ENCODE measurements at places on chromosomes 3 and 15. TPM values are rescaled to one million over a fixed set of nuclear protein-coding genes. Genes with fewer than 3 reads are reported as not detected.

ATOSA gene
- 37.4 TPM for total RNA-seq

P2RY14 gene
- 8.9 TPM for total RNA-seq

AHSG gene
- total RNA-seq: 1.5 TPM

ZBTB20 gene
- total RNA-seq: 57.4 TPM

DISP2 gene
- total RNA-seq: 13.3 TPM

SCN11A gene
- total RNA-seq: 1.0 TPM

COL6A5 gene
- 0.06 TPM for total RNA-seq

CLDN16 gene
- 0.50 TPM for total RNA-seq

EDC3 gene
- total RNA-seq: 16.5 TPM

RHCG gene
- 0.79 TPM for total RNA-seq

PLCB2 gene
- total RNA-seq: 12.0 TPM

- DNase-seq: no peak
- peaks cover 94% of the 10 kb centered on the region for H3K36me3 ChIP-seq
- H3K27ac ChIP-seq: no peak overlapping the region
- no peak overlapping the region for H3K4me3 ChIP-seq
- H3K27me3 ChIP-seq: no peaks in the 10 kb centered on the region
Observed at GRCh38 chr3:9682096-9682495, 21.5 kb upstream of the CPNE9 start.

- no peak for DNase-seq
- H3K4me1 ChIP-seq: peaks cover 4% of the 10 kb centered on the region
- H3K27ac ChIP-seq: no peak overlapping the region
- no peak overlapping the region for H3K4me3 ChIP-seq
- no peaks in the 10 kb centered on the region for H3K27me3 ChIP-seq
Observed at GRCh38 chr15:67937153-67937761, 97.4 kb upstream of the RNU6-1 start.

DNA sequence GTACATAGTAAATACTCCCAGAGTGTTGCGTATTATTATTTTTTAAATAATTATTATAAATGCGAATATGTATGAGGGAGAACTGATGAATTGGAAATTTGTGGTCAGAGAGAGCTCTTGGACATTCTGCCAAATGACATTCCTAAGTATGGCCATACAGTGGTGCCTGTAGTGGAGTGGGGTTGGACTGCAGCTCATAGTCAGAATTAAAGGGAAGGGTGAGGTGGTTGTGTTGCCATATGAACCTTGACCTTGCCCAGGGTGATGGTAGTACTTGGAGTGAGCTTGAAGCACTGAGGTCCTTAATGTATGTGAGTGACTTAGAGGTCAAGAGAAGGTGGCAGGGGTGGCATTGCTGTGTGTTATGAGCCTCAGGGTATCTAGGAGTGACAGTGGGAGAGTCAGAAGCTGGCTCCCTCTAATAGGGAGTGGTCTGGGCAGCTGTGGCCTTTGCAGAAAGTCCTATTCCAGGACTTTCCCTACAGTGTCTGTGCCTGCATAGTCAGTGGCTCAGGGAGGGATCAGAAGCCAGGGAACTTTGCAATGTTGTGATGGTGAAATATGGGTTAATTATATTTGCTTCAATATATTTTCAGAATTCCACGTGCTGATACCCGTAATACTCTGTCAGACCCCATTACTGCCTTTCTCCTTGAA lies 26.2 kb downstream of the PDE8A start:
- no peaks in the 10 kb centered on the region for H3K27me3 ChIP-seq
- H3K4me1 ChIP-seq: no peaks in the 10 kb centered on the region
- no peak overlapping the region for H3K4me3 ChIP-seq
- H3K27ac ChIP-seq: no peak overlapping the region

DNA sequence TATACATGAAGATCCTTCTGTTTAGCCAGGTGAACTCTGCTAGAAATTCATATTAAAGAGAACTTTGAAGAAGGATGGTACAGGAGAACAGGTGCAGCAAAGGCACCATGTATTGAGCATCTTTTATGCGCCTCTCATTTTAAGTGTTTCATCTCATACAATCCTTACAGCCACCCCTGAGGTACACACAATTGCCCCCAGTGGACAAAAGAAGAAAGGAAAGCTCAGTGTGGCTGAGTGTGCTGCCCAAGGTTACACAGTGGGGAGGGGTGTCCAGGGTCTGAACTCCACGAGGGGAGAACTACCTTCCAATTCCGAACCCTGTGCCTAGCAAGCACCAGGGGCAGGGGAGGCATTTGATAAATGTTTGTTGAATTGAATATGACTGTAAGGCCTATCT lies 98.6 kb downstream of the MECOM start:
- no peaks in the 10 kb centered on the region for H3K4me1 ChIP-seq
- H3K27me3 ChIP-seq: no peaks in the 10 kb centered on the region
- no peak for DNase-seq
- H3K27ac ChIP-seq: no peak overlapping the region
- H3K4me3 ChIP-seq: no peak overlapping the region

- no peaks in the 10 kb centered on the region for H3K27me3 ChIP-seq
- peaks cover 33% of the 10 kb centered on the region for H3K4me1 ChIP-seq
- no peak overlapping the region for H3K4me3 ChIP-seq
- no peak for DNase-seq
- H3K36me3 ChIP-seq: peaks cover 8% of the 10 kb centered on the region
Observed at GRCh38 chr3:39186692-39187151, 5.7 kb downstream of the XIRP1 start.

GRCh38 chr3:173584093-173584837 lies 186.7 kb downstream of the NLGN1 start:
- H3K27me3 ChIP-seq: no peaks in the 10 kb centered on the region
- peak overlapping the region; percentile 89 for H3K27ac ChIP-seq
- H3K36me3 ChIP-seq: no peaks in the 10 kb centered on the region
- peak overlapping the region; percentile 86 for H3K4me3 ChIP-seq

DNA sequence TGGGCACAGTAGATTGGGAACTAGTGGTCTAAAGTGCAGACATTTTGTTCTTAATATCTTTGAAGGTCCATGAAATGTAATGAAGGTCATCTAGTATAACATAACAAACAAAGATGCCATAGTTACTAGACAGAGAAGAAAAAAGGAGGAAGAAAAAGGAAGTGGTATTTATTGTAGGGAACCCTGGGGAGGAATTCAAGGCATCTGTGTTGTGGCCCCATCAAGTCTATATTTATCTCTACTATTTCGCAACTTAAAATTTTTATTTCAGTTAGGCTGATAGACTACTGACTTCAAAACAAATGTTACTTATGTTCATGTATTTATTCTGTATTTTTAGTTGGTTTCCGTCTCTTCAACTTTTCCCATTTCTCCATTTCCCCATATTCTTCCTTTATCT lies 48.9 kb upstream of the ZDHHC23 start:
- DNase-seq: no peak
- H3K4me1 ChIP-seq: no peaks in the 10 kb centered on the region
- H3K27ac ChIP-seq: no peak overlapping the region
- H3K4me3 ChIP-seq: no peak overlapping the region
- H3K27me3 ChIP-seq: no peaks in the 10 kb centered on the region
- H3K36me3 ChIP-seq: no peaks in the 10 kb centered on the region

DNA sequence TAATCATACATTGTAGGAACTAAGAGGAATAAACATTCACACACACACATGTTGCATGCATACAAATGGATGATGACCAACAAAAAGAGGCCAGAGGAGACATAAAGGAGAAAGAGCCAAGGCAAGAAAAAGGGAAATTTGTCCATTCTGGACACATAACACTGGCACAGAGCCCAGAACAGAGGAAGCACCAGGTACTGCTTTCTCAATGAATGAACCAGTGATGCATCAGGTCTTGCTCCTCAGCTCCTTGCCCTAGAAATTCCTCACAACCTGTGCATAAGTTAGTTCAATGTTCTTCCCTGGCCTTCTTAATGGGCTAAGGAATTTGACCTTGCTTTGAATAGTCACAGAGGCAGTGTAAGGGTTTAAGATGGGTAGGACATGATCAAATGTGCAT lies 270.3 kb downstream of the ERC2 start:
- no peak for DNase-seq
- no peaks in the 10 kb centered on the region for H3K36me3 ChIP-seq
- no peak overlapping the region for H3K27ac ChIP-seq

DNA sequence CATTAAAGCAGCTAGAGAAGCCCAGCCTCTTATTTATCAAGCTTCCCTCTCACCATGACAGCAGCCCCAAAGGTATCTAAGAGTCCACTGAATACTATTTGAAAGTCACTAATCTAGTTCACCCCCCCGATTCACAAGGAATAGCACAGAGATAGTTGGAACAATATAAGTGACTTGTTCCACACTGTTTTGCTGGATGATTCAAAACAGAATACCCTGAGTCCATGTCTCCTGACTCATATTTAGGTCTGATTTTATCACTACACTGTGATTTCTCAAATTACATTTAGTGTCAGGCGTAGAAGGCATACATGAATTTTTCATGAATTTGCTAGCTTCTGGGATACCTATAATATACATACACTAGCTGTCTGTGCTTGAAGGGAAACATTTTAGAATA lies 18.7 kb upstream of the EOGT start:
- DNase-seq: no peak
- peaks cover 27% of the 10 kb centered on the region for H3K36me3 ChIP-seq
- no peaks in the 10 kb centered on the region for H3K27me3 ChIP-seq
- no peak overlapping the region for H3K27ac ChIP-seq

DNA sequence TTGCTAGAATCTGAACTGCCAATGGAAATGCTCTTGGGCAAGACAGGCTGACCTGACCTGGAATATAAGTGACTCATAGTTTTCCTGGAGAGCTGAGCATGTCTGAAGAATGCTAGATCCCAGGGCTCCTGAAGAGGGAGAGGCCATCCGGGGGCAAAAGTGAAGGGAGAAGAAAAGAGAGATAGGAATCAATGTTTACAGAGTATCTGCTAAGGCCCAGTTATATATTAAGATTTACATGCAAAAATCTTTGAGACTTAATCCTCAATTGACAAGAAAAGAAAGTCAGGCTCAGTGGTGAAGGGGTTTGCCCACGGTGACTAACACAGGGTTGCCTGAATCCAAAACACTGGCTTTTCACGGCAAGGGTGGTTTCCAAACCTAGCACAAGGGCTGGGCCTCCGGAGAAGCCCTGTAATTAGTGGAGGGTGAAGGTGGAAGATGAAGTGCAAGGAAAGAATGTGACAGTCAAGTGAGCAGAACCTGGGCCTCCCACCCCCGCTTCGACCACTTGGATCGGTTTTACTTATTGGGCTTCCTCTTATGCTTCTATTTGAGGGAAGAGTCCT lies 91.7 kb upstream of the FGF12 start:
- no peak for DNase-seq
- H3K4me3 ChIP-seq: no peak overlapping the region
- peaks cover 8% of the 10 kb centered on the region for H3K4me1 ChIP-seq
- H3K36me3 ChIP-seq: no peaks in the 10 kb centered on the region
- no peak overlapping the region for H3K27ac ChIP-seq

DNA sequence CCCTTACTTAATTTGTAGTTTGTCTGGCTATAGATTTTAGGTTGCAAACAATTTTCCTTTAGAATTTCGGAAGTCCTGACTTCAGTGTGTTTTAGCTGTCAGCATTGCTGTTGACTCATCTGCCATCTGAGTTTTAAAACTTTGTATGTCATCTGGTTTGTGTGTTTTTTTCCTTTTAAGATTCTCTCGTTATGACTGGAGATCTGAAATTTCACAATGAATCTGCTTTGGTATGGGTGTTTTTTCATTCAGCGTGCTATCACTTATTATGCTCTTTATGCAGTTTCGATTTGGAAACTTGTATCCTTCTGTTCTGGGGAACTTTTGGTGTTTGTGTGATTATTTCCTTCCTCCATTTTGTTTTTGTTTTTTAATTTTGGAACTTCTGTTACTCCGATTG lies 53.7 kb upstream of the ZNF280D start:
- no peak for DNase-seq
- H3K4me1 ChIP-seq: no peaks in the 10 kb centered on the region
- no peak overlapping the region for H3K4me3 ChIP-seq
- H3K27ac ChIP-seq: no peak overlapping the region
- no peaks in the 10 kb centered on the region for H3K27me3 ChIP-seq
- no peaks in the 10 kb centered on the region for H3K36me3 ChIP-seq

DNA sequence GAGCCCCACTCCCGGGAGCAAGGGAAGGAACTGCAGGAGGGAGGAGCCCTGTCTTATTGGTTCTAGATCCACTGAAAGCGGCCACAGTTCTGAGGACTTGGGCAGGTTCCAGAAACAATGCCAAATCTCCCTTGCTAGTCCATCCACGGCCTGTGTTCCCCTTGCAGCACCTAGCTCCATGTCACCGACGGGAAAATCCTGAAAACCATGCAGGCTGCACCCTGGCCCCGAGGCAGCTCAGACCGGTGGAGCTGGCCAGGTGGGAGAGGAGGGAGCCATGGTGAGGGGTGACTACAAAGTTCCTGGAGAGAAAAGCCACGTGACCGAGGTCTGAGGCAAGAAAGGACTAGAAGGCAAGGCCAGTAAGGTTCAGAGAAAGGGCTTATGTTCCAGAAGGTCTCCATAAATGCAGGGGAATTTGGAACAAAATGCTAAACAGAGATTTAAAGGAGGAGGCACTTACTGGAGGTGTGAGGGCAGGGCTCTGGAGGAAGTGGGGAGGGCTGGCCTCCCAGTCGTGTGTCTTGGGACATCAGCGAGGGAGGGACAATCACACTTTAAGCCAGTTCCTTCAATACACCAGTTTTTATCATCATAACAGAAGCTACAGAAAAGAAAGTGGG lies 5.4 kb downstream of the MGLL start:
- H3K4me1 ChIP-seq: peaks cover 52% of the 10 kb centered on the region
- H3K27ac ChIP-seq: peak overlapping the region; percentile 22
- no peak for DNase-seq
- H3K27me3 ChIP-seq: no peaks in the 10 kb centered on the region
- H3K36me3 ChIP-seq: peaks cover 32% of the 10 kb centered on the region

DNA sequence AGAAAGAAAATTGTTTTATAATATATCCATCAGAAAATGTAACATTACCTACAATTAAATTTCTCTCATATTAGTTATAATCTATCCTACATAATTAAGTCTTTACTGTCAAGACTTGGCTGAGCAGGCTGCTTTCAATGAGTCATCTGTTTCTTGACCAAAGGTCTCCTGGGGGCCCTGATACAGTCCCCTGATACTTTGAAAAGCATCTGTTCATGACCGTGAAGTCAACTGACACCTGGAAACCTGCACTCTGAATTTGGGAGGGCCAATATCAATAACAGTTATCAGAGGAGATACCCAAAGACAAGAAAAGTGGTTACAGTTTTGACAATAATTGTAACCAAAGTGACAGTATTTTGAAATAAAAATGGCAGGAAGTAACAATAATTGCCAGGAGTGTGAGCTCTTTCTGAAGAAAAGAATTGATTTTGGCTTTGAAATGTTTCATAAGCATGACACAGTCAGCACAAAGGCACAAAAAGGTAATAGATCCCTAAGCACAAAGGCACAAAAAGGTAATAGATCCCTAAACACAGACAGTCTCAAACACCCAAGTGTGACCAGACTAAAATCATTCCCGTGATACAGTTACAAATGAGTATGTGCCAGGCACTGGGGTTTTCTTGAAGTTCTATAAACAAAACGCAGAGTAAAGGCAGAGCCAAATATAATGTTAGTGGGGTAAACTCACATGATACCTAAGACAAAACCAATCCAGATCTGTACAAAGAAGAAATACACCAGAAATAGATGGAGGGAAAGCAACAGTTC lies 260.7 kb downstream of the PLOD2 start:
- H3K27me3 ChIP-seq: no peaks in the 10 kb centered on the region
- H3K36me3 ChIP-seq: no peaks in the 10 kb centered on the region
- no peak overlapping the region for H3K27ac ChIP-seq
